ENCODE measurements at places on chromosomes 12 and 14.

DNA sequence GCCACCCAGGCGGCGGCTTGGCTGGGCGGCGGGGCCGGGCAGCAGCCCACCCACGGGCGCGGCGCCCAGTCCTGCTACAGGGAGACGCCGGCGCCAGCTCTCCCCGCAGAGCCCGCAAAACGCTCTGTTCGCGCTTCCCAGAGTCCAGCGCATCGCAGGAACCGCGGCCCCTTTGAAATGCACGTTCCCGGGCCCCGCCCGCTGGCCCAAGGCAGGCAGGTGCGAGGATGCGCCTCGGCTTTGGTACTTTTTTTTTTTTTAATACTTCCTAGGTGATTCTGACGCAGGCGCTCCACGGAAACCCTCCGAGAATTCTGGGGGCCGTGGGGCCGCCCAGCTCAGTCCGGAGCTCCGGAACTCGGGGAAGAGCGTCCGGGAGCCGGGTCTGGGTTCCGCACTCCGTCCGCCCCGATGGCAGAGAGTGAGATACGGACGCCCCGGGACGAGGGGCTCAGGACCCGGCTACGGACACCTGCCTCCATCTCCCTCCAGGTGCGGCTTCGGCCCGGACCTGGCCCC lies 483 bp downstream of the POC1B start:
- no peak for DNase-seq

GRCh38 chr12:11621797-11622423 lies 27.6 kb upstream of the ETV6 start:
- peak; percentile 7 for DNase-seq

DNA sequence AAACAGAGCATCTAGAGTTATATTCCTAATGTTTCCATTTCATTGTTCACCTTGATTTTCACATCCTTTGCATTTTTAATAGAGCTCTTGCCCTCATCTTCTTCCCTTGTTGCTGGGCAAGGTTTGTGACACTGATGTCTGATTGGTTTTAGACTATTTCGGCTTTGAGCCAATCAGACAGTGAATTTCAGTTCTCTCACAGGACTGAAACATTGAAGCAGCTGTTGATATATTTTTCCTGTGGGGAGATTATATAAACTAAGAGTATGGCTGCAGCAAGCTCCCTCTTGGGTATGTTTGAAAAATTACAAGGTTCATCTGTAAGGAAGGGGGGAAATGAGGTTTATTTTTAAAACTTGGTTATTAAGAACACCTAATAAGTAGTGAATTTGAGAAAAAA lies 51.2 kb downstream of the ATF7IP start:
- peak; percentile 76 for DNase-seq

- DNase-seq: peak; percentile 50
Observed at GRCh38 chr14:45698462-45699134, 445.6 kb upstream of the MIS18BP1 start.

GRCh38 chr12:116406529-116406928 lies 129.0 kb upstream of the MED13L start:
- DNase-seq: peak; percentile 34

DNA sequence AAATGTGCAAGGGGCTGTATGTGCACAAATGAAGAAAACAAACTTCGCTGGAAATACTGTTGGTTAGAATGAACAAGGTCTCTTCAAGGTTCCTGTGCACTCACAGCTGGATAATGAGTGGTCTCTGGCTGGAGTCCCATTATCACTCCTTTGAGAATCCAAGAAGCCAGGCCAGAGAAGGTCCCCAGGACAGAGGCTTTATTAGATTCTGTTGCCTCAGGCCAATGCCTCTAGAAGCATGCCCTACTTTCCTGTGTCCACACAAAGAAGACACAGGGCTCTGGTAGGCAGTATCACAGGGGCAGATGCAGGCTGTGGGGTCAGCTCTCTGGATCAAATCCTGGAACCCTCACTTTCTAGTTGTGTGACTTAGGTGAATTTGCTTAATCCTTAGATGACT lies 384.7 kb downstream of the GRIN2B start:
- DNase-seq: no peak

DNA sequence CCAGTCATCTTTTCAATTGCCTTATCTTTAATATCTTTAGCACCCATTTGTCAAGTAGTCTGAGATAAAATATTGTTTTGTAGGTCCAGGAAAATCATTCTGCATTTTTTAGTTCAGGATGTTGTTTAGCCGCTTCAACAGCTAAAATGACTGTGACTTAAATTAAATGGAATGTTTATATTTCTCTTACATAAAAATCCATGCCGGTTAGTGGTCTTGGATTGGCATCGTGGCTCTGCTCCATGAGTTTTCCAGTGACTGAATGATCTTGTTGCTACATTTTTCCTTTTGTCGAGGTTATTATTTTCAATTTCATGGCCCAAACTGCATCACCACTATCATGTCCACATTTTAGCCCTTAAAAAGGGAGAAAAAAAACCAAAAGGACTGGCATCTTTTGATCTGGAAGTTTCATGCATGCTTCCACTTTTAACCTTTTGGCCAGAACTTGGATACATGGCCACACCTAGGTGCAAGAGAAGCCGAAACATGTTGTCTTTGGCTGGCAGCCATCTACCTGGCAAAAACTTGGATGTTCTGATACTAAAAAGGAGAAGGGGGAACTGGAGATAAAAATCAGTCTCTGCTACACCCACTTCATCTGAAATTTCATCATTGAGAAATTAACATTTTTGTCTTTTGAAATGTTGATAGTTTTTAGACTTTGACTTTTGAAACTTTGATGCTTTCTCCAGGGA lies 142.4 kb downstream of the OTOGL start:
- DNase-seq: no peak
